ENCODE measurements at places on chromosomes 16 and 17.

DNA sequence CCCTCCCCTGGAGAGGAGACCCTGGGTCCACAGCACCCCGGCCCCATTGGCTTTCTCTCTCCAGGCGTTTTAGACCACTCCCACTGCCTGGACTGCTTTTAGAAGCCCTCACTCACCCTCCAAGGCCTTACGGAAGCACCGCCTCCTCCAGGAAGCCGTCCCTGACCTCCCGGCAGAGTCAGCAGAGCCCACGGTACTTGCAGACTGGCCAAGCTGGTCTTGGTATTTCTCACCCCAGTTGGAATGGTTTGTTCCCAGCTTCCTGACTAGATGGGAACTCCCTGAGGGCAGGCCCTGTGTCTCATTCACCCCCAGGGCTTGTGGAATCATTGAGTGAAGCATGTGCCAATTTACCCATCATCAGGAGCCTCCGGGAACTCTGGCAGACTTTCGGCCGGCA lies 9.2 kb downstream of the SCGB1C2 start:
- DNase-seq: no peak

- DNase-seq: no peak
Measured at GRCh38 chr17:9566067-9566466, 9.6 kb downstream of the STX8 start.

- peak; percentile 66 for DNase-seq
Measured at GRCh38 chr17:80720610-80721577, 176.3 kb downstream of the RPTOR start.

GRCh38 chr16:1487395-1488053 lies 1.2 kb downstream of the PTX4 start:
- DNase-seq: no peak

DNA sequence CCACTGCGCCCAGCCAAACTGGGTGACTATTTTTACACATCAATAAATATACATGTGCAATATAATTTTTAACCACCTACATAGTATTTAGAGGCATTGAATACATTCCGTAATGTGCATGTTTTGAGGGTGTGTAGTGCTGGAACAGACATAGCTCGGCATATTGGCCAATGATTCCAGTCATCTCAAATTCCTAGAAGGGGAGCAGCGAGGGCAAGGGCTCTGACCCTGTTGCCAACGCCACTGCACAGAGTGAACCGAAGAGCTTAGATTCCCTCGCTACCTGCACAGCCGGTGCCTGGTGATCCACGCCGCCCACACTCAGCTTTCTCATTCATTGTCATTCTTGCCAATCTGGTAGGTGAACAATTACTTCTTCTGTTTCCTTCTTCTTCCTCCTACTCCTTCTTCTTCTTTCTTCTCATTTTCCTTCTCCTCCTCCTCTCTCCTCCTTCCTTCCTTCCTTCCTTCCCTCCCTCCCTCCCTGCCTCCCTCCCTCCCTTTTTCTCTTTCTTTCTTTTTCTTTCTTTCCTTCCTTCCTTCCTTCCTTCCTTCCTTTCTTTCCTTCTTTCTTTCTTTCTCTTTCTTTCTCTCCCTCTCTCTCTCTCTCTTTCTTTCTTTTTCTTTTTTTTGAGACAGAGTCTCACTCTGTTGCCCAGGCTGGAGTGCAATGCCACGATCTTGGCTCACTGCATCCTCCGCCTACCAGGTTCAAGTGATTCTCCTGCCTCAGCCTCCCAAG lies 26.3 kb upstream of the ATP2A3 start:
- no peak for DNase-seq

DNA sequence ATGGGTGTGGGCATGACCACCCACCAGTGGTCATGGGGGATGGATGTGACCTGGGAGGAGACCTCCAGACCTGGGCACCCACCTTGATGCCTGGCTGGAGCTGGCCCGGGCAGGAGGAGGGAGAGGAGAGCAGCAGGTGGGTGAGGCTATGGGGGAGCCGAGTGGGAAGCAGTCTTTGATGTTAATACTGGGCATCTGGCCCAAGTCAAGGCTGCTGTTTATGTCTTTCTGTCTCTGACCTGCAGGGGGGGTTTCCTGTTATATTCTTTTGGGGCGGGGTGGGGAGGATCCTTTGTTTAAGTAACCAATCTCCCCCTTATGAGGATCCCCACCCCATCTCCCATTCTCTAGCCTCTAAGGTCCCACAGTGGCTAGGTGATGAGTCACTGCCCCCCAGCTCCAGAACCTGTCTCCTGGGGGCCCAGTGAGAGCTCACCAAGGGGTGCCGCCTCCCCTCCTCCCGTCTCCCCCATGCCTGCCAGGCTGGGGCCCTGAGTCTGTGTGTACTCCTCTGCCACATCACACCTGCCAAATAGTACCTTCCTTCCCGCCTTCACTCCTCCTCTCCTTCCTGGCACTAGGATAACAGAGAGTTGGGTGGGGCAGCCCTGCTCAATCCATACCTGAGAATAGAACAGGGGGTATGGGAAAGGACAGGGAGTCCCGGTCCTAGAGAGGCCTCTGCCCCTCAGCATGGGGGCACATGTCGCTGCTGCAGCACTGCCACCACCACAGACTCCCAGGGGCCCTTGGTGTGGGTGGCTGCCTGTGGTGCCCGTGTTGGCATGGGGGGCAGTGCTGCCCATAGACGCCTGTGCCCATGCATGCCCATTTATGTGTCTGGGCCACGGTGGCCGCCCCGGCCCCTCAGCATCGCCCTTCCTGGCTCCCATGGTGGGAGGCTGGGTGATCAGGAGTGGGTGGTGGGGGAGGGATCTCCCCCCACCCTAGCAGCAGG lies 7.3 kb downstream of the THRA start:
- DNase-seq: no peak

GRCh38 chr17:47009759-47010594 lies 30.9 kb upstream of the RPRML start:
- no peak for DNase-seq

GRCh38 chr16:53936052-53936451 lies 232.1 kb downstream of the FTO start:
- no peak for DNase-seq

DNA sequence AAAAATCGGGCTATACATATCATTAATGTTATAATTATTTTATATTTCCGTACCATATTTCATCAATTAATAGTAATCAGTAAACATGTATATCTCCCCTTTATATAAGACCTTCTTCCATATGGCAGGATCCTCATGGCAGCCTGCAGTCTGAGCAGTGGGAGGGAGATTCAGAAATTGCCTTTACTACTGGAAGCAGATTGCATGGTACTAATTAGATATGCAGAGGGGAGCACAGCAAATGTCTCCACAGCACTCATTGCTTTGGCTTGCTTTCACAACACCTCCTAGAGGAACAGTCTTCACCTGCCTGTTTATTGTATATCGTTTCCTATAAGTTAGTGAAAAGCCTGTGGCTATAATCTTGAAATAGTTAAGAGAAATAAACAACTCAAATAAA lies 585.8 kb upstream of the GOT2 start:
- DNase-seq: no peak

- DNase-seq: no peak
Measured at GRCh38 chr17:45398800-45399199, 33.9 kb downstream of the ARHGAP27 start.

DNA sequence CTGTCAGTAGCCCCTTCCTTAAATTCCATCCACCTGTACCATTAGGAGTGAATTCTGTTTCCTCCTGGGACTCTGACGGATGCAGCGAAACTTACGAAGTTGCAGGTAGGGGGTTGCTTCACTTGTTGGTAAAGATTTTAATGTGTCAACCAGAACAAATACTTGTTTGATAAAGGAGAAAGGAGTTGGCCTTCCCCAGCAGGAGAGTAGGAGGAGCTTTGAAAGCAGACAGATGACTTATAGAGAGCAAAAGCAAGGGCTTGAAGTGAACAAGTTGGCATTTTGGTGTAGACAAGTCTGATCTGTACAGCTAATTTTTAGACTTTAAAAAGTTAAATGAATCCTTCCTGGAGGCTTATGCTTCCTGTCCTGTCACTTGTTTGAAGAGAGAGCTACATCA lies 38.1 kb upstream of the PMFBP1 start:
- DNase-seq: no peak

- no peak for DNase-seq
Measured at GRCh38 chr17:80414508-80414802, 512 bp upstream of the ENDOV start.

DNA sequence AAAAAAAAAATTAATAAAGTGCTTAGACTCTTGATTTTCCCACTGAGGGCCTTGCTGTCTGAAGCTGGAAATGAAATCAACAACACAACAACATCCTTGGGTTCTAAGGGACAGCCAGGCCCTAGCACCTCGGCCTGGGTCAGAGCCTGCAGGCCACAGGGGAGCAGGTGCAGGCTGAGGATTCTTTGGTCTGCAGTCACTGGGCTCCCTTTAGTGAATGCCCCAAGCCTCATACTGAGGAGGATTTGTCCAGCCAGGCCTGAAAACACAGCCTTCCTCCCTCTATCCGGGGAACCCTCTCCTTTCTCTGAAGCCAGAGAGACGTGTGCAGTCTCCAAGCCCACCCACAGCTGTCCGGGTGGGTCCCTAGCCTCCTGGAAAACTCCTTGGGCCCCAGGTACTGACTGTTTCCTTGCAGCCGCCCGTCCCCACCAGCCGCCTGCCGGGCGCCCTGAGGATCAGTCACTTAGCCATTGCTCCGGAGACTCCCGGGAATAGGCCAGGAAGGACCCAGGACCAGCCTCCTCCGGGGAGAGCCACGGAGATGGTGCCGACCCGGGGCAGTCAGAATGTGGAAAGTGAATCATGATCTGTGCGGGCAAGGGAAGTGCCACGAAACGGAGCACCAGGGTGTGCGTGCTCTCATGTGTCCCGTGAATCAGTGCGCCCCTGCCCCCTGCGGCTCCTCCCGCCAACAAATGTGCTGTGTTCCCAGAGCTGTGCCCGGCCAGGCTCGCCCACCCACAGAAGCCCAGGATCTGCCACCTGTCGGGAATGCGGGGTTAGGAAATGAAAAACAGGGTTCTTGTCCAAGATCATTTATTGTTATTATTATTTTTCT lies 91.0 kb downstream of the RTN4RL1 start:
- no peak for DNase-seq

GRCh38 chr16:49562228-49562627 lies 188.6 kb downstream of the C16orf78 start:
- no peak for DNase-seq

DNA sequence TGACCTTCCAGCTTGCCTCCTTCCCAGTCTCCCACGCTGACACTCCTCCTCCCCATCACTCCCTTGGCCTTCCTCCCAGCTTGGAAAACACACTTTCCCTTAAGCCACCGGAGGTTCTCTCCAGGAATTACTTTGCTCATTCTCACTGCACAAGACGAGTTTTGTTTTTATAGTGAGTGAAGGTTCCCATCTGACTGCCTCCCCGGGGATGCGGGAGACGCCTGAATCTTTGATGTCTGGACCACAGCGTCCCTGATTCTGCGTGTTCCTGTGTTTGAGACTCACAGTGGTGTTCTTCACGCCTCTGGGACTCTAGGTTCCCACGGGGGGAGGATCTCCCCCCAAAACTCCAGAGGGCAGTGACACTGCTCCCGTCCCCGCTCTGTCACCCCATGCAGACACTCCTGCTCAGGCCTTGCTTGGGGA lies 2.0 kb downstream of the DNAI2 start:
- DNase-seq: peak; percentile 3

DNA sequence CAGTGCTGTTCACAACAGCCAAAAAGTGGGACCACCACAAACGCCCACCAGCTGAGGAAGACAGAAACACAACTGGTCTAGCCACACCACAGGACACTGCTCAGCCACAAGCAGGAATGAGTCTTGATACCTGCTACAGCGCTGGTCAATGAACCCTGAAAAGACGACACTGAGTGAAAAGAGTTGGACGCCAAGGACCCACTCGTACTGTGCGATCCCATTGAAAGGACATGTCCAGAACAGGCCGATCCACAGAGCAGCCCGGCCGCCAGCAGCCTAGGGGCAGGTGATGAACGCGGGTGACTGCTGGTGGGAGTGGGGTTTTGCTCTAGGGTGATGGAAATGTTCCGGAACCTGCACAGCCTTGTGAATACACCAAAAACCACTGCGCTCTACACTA lies 10.6 kb upstream of the SLC38A8 start:
- DNase-seq: no peak

- DNase-seq: no peak
Measured at GRCh38 chr16:89621698-89622409, 8.4 kb downstream of the DPEP1 start.

DNA sequence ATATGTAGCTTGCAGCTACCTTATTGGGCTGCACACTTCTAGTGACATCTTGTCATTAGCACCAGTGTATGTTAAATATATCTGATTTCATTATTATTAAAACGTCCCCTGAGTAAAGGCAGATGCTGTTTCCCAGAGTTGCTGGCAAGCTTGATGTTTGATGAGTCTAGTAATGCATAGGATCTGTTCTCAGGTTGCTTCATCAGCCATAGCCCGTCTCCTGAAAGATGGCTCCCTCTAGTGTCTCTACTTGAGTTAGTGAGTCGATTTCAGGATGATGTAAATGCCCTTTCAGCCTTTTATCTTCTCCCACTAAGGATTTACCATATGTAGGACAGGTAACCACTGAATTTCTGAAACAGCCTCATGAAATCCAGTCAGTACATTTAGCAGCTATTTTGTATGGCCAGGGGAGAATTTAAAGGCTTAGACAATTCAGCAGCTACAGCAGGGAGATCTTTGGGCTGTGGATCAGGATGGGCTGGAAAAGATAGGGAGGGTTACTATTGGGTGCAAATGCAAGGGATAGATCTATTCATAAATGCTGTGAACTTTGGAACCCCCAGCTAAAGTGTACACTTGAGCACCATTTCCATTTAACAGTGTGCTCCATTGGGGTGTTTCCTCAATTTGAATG lies 376.3 kb downstream of the CNTNAP4 start:
- peak; percentile 13 for DNase-seq

DNA sequence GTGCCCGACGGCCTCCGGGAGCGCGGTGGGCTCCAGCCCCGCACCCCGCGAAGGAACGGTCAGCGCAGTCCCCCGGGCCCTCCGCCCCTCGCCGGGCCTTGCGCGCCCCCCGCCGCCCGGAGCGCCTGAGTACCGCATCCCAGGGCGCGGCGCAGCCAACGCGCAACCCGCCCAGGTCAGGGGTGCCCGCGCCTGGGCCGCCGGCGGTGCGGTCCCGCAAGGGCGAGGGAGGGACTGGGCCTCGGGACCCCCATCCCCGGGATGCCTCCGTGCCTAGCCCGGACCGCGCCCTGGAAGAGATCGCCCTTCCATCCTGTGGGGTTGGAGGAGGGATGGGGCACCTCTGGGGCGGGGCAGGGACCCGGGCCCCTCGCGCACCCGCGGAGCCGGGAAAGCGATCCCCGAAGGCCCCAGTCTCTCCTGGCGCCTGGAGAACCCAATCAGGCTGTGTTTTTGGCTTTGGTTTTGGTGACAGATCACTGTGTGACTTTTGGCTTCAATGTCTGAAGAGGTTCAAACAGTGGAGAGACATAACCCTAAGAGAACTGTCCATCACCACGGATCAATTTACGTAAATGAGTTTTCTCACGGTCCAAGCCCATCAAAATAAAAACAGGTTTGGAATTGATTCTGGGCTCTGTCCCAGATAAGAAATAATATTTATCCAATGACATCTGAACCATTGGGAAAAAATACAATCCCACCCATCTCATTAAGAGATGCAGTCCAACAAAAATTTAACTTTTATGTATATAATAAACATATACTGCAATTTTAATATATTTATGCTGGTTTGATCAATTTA lies 17.8 kb downstream of the ENPP7 start:
- DNase-seq: no peak

GRCh38 chr16:24253192-24253591 lies 2.9 kb upstream of the CACNG3 start:
- no peak for DNase-seq
